NCI-H1092 treated with DMSO at 0.1 percent for 48 hours (cell line): ENCODE measurements at places on chromosomes 11 and 22.

DNA sequence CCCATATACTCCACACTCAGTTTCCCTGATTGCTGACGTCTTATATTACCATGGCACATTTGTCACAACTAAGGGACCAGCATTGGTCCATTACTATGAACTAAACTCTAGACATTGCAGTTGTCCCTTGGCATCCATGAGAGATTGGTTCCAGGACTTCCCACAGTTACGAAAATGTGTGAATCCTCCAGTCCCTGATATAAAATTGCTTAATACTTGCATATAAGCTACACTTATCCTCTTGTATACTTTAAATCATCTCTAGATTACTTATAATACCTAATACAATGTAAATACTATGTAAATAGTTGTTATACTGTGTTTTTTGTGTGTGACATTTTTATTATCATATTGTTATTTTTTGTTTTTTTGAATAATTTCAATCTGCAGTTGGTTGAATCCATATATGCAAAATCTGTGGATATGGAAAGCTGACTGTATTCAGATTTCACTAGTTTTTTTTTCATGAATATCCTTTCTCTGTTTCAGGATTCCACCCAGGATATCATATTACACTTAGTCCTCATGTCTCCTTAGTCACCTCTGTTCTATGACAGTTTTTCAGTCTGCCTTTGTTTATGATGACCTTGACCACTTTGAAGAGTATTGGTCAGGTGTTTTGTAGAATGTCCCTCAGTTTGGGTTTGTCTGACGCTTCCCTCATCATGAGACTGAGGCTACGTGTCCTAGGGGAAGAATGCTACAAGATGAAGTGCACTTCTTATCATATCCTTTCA is 55.3 kb downstream of the INSC start:
- DNase-seq, result no peak

- no peak for DNase-seq
These were observed 13.7 kb downstream of the CYP2D6 start for GRCh38 chr22:42116848-42117424.

GRCh38 chr22:27780161-27780575 is 21.4 kb downstream of the MN1 start:
- DNase-seq, result no peak

GRCh38 chr11:62054484-62055121 is 69.2 kb upstream of the INCENP start:
- DNase-seq, result peak; percentile 54

DNA sequence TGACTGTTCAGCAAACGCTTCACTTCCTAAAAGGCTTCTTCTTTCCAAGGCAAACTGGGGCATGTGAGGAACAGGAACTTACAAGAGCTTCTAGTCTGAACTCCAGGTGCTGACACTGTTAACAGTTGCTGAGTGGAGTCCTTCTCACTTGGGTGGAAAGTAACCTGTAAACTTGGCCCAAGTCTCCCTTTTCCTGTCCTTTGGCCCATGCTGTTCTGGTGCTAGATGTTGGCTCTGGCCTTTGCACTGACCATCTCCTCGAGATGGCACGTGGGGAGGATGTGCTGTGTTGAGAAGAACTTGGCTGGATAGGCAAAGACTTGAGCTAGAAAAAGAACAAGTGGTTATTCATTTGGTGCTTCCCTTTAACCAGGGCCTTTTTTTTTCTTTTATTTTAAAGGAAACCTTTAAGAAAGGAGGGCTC is 53.6 kb downstream of the PTPRJ start:
- no peak for DNase-seq

- DNase-seq, result no peak
These were observed 7.1 kb upstream of the MYBPC3 start for GRCh38 chr11:47359586-47359985.

DNA sequence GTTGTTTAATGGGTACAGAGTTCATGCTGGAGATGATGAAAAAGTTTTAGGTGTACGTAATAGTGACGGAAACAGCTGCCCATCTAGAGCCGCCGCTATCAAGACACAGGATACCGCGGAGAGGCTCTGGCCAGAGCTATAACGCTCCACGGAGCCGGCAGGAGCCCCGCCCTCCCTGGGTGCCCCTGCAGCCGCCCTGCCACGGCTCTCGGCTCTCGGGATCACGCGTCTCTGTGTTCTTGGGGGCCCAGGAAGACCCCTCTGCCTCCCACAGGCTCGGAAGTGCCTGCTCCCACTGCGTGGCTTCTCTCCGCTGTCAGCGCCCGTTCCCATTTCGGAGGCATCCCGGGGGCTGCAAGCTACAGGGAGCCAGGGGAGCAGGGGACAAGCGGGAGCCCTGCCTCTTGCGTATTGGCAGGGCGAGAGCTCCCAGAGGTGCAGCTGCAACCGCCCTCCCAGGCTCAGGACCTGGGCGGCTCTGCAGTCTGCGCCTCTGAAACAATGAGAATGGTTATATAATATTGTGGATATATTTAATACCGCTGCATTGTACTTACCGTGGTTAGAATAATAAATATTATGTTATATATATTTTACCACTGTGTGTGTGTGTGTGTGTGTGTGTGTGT is 13.7 kb downstream of the GLYATL2 start:
- DNase-seq, result no peak

DNA sequence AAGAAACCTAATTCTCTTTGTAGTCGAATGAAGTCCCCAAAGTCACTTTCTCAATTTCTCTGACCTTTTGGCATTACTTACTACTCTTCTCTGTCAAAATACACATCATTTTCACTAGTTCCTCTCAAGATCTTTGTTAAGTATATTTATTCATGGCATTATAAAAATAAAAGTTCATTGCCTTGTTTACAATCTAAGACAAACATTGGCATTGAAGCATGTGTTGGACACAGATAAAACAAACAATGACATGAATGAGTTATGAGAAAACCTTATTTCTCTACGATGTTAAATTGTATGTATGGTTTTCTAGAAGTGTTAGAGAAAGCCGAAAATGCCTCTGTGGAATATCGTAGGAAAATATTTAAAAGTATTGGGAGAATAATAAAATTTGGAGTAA is 8.6 kb upstream of the OR51G1 start:
- no peak for DNase-seq

DNA sequence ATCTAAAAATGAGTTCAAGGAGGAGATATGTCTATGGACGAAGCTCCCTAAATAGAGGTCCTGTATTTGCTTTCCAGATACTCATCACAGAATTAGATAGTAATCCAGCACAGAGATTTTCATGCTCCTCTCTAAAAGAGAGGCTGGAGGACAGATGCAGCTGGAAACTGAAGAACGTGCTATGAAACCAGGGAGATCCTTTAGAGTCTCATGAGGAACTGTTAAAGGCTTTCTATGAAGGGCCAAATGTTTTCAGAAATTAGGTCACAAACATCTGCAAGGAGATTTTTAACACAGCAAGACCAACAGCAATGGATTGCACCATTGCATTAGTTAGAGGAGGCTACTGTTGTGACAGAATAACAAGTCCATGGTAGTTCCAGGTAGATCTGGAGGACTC is 95.6 kb upstream of the ARHGAP20 start:
- no peak for DNase-seq

- peak; percentile 70 for DNase-seq
These were observed 2.0 kb upstream of the FJX1 start for GRCh38 chr11:35615921-35616900.

DNA sequence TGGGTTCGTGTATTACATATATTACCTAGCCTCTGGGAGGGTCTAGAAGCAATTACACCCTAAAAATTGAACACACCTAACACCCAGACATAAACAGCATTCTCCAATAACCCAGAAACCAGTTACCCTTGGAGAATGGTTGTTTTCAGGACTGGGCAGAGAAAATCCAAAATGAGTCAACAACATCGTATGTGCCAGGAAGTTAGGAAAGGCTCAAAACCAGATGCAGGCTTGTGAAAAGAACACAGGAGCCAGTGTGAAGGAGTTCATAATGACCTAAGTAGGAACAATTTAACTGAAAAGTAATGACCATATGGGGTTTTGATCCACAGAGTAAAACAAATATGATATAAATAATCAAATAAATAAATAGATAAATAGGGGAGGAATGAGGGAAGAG is 5.1 kb upstream of the CLPB start:
- DNase-seq, result no peak

DNA sequence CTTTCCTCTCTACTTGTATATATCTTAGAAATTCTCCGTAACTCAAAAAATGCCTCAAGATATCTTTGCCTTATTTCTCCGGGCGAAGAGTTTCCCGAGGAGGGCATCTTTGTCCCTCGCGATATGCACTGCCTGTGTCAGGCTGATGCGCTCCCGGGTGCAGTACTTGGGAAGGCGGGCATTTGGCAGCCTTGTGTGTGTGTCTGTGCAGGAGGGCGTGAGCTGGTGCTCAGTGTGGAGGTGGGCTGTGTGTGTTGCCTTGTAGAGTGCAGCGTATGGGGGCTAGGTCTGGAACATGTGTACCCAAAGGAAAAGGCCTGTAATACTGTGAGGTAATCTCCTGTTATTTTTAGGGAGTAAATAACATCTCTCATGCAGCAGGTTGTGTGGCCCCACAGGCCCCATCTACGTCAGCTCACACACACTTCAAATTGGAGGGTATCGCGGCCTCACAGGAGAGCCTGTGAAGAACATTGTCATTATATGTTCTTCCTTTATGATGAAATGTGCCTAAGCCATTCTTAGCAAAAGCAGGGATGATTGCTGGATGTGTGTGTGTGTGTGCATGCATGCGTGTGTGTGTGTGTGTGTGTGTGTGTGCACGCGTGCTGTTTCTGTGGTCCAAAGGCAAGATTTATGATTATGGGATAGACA is 77.5 kb downstream of the KCNJ1 start:
- no peak for DNase-seq

DNA sequence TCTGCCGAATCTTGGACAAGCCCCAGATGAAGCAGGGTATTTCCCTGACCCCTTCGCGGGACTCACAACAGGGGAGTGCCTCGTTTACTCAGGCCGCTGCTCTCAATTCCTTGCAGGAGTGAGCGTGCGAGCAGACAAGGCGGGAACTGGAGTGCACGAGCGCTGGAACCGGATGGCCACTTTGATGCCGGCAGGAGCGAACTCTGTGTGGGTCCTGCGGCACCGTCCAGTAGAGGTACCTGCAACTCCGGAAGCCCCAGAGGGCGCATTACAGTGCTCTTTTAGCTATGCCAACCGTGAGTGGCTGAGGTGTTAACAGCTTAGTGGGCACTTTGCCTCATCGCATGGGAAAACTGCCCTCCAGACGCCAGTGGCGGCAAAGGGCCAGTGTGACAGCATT is 182.3 kb upstream of the ANO3 start:
- no peak for DNase-seq

GRCh38 chr11:105229761-105230160 is 90.2 kb upstream of the CARD18 start:
- DNase-seq, result no peak

GRCh38 chr11:62108017-62108750 is 15.6 kb upstream of the INCENP start:
- DNase-seq, result peak; percentile 81

DNA sequence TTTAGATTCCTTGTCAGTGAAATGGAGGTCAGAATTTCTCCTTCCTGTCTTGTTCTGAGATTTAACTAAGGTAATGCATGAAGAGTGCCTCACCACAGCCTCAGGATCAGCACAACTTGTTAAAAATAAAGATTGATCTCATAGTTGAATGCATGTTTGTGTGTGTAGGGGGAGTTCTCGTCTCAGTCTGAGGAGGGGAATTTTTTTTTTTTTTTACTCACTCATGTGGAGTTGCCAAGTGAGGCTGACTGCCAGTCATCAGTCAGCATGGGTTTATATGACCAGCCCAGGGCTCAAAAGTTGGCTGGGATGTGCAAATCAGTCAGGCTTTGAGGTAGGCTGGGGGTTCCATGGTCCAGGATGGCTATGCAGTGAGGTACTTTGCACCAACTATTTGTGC is 113.2 kb downstream of the FANCF start:
- DNase-seq, result no peak

- DNase-seq, result no peak
These were observed 75.2 kb downstream of the PTPRJ start for GRCh38 chr11:48055292-48056132.

DNA sequence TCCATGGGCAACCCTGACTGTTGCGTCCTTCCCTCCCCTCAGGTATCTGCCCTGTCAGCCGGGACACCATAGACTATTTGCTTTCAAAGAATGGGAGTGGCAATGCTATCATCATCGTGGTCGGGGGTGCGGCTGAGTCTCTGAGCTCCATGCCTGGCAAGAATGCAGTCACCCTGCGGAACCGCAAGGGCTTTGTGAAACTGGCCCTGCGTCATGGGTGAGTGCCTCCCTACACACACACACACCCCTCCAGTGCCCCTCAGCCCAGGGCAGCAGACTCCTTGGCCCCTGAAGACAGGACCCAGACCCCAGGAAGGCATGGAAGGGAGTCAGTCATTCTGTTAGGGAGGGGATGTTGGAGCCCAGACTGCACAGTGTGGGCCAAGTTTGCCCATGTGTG is 17.9 kb upstream of the UVRAG start:
- DNase-seq, result no peak

GRCh38 chr11:28900427-28900826 is 792.2 kb downstream of the METTL15 start:
- DNase-seq, result no peak

DNA sequence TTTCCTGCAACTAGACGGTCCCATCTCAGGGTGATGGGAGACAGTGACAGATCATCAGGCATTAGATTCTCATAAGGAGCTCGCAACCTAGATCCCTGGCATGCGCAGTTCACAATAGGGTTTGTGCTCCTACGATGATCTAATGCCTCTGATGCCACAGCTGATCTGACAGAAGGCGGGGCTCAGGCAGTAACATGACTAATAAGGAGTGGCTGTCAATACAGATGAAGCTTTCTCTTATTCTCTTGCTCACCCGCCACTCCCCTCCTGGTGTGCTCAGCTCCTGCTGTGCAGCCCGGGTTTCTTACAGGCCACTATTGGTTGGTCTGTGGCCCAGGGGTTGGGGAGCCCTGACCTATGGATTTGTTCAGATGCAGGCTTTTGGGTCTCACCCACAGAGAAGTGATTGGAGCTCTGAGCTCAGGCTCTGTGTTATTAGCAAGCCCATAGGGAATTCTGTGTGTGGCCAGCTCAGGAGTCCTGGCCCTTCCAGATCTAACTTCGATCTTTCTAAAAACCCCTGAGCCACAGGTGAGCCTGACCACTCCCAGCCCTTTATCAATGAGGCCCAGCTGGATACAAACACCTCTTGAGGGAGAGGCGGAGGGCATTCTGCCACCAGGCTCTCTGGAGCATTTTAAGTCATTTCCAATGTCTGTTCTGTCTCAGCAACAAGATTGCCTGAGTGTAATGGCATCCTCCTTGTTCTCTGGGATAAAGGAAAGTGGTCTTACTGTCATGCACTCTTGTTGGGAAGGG is 351.8 kb downstream of the BUD13 start:
- peak; percentile 61 for DNase-seq

DNA sequence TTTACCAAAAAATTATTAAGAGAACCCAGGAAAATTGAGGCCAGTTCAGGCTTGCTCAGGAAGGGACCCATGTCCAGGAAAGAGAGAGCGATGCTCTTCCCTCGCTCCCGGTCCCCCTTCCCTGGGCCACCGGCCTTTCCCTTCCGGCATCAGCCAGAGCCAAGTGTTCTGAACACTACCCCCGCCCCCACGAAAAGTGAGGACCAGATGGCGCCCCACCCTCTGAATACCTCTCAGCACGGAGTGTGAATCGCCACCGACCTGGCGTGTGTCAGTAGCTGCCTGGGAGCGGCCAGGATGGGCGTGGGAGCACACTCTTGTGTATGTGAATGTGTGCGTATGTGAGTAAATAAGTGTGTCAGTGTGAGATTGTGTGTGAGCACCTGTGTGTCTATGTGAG is 20.2 kb downstream of the RPS6KA4 start:
- DNase-seq, result no peak

GRCh38 chr11:79150320-79150719 is 290.5 kb downstream of the TENM4 start:
- DNase-seq, result no peak

GRCh38 chr11:122664188-122664587 is 8.7 kb downstream of the UBASH3B start:
- DNase-seq, result no peak
